ENCODE measurements at places on chromosomes 6 and 20.

DNA sequence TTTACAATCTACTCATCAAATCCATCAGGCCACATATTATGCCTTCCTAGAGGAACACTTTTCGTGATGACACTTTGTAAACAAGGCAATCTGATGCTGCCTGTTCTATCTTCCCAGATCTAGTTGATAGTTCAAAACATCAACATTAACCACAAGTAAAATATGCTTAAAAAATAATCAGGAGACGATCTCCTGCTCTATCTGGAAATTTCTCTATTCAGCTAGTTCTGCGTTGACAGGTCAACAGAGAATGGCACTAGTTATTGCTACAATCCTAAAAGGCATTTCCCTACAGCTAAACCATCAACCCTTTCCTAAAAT is 2.1 kb downstream of the B4GALT5 start:
- H3K27me3 ChIP-seq, result no peaks in the 10 kb centered on the region
- no peaks in the 10 kb centered on the region for H3K36me3 ChIP-seq

DNA sequence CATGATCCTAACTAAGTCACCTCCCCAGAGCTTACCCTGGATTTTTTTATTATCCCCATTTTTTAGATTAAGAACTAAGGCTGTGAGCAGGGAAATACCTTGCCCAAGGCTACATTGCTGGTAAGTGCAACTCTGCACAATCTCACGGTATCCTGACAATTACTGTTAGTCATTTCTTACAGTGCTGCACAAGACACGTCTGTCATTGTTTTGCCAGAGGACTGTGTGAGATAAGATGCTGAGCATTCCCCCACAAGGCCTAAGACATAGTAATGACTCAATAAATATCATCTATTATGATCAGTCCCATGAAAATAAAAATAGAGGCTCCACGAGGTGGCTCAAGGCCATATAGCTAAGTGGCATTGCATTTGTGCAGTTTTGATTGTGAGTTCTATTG is 21.0 kb downstream of the PFDN4 start:
- no peaks in the 10 kb centered on the region for H3K36me3 ChIP-seq
- H3K4me1 ChIP-seq, result no peaks in the 10 kb centered on the region
- H3K27me3 ChIP-seq, result no peaks in the 10 kb centered on the region
- DNase-seq, result no peak

DNA sequence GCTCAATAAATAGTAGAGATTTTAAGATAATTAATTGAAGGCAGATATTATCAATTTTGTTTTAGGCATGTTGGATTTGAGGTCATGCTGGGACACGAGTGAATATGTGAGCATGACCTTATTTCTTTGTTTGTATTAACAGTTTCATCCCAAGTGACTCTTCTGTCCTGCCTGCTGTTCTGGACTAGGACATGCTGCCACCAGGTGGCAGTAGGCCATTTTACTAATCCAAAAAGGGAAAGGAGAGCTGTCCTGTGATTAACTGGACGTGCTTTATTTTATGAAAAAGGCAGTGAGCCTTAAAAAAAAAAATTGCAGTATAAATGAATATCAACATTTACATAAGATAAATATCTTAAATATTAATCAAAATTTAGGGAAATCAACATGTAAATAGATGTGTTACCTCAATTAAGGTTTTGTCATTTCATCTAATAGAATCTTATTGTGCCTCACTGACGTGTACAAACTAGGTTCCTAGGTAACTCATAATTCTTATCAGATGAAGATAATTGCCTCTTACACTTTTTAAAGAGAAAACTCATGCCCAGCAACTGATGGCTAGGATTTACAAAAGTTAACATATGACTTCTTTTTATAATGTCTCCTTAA is 49.8 kb downstream of the FRK start:
- no peaks in the 10 kb centered on the region for H3K27me3 ChIP-seq
- no peaks in the 10 kb centered on the region for H3K36me3 ChIP-seq

- no peak for DNase-seq
- no peak overlapping the region for H3K27ac ChIP-seq
- H3K27me3 ChIP-seq, result peaks cover 14% of the 10 kb centered on the region
- no peaks in the 10 kb centered on the region for H3K36me3 ChIP-seq
- H3K4me3 ChIP-seq, result no peak overlapping the region
- peaks cover 2% of the 10 kb centered on the region for H3K4me1 ChIP-seq
These were observed 6.3 kb downstream of the PPP1R14C start for GRCh38 chr6:150149146-150149545.

GRCh38 chr6:29624520-29624961 is 8.4 kb downstream of the GABBR1 start:
- no peak overlapping the region for H3K4me3 ChIP-seq
- H3K27ac ChIP-seq, result no peak overlapping the region
- peaks cover 48% of the 10 kb centered on the region for H3K36me3 ChIP-seq

GRCh38 chr20:44087051-44087856 is 99.7 kb downstream of the JPH2 start:
- peaks cover 6% of the 10 kb centered on the region for H3K4me1 ChIP-seq
- no peak overlapping the region for H3K4me3 ChIP-seq
- no peak for DNase-seq
- no peaks in the 10 kb centered on the region for H3K36me3 ChIP-seq

DNA sequence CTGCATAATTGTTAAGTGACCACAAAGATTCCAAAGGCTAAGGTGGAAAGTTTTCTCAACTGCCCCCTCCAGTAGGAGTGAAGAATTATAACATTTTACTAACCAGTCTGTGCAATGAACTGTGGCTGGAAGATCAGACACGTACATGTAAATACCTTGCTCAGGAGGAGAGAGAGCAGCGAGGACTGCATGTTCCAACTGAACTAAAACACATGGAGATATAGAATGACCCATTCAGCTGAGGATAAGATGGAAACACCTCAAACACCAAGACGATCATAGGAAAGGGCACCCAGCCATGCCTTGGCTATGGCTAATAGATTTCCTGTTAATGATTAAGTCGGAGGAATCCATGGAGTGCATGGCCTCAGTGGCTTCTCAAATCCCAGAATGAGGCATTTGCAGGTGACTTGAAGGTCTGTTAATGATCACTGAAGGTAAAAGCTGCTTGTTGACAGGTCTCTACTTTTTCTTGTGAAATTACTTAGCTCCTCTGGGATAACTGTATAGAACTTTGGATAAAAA is 875.6 kb downstream of the TFAP2A start:
- DNase-seq, result no peak
- no peak overlapping the region for H3K4me3 ChIP-seq
- peak overlapping the region; percentile 90 for H3K27ac ChIP-seq

- H3K27ac ChIP-seq, result no peak overlapping the region
- H3K36me3 ChIP-seq, result no peaks in the 10 kb centered on the region
- H3K4me1 ChIP-seq, result peaks cover 3% of the 10 kb centered on the region
- peak; percentile 2 for DNase-seq
These were observed 159.1 kb downstream of the PLCB1 start for GRCh38 chr20:8291200-8291599.

DNA sequence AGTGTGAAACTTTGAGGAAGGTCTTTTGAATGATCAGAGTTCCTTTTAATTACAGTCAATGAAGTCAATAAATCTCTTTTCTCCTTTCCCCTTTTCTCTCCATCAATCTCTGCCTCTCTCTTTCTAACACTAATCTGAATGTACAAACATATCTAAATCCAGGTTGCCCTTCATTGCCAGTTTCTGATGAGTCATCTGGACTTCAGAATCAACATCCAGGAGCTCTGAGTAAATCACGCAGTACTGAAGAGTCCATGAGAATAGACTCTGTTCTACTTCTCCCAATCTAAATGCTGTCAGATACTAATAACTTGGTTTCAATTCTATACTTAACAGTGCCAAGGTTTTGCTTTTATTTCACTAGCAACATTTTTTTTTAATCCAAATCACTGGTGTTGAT is 238.7 kb upstream of the THEMIS start:
- H3K4me1 ChIP-seq, result no peaks in the 10 kb centered on the region
- H3K27ac ChIP-seq, result no peak overlapping the region
- no peak overlapping the region for H3K4me3 ChIP-seq

DNA sequence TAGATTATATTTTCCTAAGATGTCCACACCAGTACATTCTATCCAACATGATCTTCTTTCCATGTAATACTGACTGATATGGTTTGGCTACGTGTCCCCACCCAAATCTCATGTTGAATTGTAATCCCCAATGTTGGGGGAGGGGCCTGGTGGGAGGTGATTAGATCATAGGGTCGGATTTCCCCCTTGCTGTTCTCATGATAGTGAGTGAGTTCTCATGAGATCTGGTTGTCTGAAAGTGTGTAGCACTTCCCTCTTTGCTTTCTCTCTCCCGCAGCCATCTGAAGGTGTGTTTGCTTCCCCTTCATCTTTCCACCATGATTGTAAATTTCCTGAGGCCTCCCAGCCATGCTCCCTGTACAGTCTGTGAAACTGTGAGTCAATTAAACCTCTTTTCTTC is 12.2 kb upstream of the HBS1L start:
- H3K27me3 ChIP-seq, result peaks cover 5% of the 10 kb centered on the region
- H3K4me3 ChIP-seq, result no peak overlapping the region
- H3K27ac ChIP-seq, result no peak overlapping the region

All from mesenchymal stem cell (in vitro differentiated cells and primary cell).